NCI-H1930 (cell line): ENCODE measurements at places on chromosomes 7 and 10.

- no peak for DNase-seq
Measured at GRCh38 chr7:489876-490275, 29.8 kb downstream of the PDGFA start.

- DNase-seq, result no peak
Measured at GRCh38 chr10:76921383-76922010, 716.1 kb downstream of the KCNMA1 start.

GRCh38 chr10:91211675-91212074 is 8.8 kb upstream of the PCGF5 start:
- no peak for DNase-seq

DNA sequence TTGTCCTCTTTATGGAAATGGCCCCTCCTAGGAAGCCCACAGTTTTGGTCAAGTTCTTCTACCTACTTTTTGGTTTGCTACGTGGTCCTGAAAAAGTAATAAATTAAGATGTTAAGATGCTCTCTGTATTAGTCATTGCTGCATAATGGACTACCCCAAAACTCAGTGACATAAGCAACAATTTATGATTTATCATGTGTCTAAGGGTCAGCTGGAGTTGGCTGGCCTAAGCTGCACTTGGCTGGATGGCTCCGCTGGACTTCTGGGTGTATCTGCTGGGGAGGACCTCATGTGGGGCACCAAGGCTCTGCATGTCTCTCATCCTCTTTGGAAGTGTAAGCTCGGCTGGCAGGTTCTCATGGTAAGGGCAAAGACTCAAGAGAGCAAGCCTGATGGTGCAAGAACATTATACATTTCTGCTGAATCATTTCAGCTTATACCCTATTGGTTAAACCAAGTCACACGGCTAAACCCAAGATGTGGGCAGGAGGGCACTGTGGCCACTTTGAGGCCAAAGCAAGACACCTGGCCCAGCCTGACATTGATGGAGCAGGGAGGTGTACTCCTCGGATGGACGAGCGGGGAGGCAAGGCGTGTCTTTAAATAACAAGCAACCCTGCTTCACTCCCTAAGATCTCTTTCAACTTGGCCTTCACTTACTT is 47.7 kb downstream of the TBXAS1 start:
- DNase-seq, result no peak

- no peak for DNase-seq
Measured at GRCh38 chr10:130404476-130405055, 268.4 kb downstream of the GLRX3 start.

- no peak for DNase-seq
Measured at GRCh38 chr7:51275532-51275931, 41.1 kb downstream of the COBL start.

DNA sequence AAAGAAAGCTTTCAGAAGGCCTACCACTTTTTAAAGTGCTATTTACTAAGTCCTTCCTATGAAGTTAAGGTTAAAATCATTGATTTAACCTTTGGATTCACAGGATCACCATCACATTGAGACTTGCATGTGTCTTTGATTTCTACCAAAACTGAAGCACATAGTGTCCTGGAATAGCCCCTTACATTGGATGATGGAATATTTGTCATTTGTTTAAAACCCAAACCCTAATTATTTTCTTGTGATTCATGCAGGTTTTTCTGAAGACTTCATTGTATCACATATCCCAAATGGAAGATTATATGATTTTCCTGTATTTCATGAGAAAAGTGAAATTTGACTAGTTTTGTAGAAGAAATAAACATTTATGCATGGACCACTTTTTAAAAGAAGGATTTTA is 3.3 kb downstream of the SEMA3A start:
- DNase-seq, result no peak

GRCh38 chr7:27564881-27565482 is 97.7 kb downstream of the HIBADH start:
- DNase-seq, result no peak

DNA sequence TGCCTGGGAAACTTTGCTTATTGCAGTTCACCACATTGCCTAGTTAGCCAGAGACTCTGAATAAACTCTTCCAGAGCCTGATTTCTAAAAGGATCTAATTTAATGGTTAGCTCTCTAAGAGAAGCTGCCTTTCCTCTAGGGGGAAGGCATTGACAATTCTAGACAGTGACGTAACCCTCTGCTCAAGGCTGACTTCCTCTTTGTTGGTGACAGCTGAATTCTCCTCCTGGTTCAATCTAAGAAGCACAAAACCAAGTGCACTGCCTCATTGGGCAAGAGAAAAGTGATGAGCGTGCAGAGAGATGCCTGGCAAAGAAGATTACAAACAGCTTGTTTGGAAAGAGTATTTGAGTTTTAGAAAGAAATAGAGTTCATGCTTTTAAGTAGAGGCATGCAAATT is 102.7 kb downstream of the MACC1 start:
- no peak for DNase-seq
